ENCODE measurements at places on chromosomes 6 and 20.

GRCh38 chr20:17895641-17896171 is 72.9 kb downstream of the SNX5 start:
- DNase-seq: no peak

DNA sequence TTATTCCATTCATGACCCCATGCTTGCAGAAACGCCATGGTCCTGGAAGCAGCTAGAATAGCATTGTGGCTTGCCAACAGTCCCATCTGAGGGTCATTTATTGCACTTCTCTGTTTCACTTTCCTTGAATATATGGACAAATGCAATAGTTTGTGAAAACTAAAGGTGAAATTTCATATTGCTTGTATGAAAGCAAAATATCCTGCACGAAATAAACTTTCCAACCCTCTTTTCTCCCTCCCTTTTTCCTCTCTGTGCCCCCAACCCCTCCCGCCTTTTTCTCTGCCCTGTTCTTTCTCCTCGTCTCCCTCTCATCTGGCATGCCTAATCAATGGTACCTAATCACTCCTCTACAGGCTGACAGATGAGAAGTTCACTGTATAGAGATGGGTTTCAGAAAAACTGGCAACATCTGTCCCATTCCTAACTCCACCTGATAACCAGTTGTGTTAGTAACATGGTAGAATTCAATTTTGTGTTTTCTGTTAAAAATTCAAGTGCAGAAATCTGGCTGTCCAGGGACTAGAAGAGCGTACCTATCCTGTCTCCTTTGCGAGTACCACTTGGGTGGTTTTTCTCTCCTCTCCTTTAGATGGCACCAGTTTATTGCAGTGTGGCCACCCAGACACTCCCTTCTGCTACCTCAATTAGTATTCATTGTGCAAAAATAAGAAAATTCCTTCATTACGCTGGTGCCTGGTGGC is 198.6 kb downstream of the FOXA2 start:
- DNase-seq: peak; percentile 41

GRCh38 chr6:30515944-30516753 is 26.8 kb downstream of the HLA-E start:
- peak; percentile 91 for DNase-seq

DNA sequence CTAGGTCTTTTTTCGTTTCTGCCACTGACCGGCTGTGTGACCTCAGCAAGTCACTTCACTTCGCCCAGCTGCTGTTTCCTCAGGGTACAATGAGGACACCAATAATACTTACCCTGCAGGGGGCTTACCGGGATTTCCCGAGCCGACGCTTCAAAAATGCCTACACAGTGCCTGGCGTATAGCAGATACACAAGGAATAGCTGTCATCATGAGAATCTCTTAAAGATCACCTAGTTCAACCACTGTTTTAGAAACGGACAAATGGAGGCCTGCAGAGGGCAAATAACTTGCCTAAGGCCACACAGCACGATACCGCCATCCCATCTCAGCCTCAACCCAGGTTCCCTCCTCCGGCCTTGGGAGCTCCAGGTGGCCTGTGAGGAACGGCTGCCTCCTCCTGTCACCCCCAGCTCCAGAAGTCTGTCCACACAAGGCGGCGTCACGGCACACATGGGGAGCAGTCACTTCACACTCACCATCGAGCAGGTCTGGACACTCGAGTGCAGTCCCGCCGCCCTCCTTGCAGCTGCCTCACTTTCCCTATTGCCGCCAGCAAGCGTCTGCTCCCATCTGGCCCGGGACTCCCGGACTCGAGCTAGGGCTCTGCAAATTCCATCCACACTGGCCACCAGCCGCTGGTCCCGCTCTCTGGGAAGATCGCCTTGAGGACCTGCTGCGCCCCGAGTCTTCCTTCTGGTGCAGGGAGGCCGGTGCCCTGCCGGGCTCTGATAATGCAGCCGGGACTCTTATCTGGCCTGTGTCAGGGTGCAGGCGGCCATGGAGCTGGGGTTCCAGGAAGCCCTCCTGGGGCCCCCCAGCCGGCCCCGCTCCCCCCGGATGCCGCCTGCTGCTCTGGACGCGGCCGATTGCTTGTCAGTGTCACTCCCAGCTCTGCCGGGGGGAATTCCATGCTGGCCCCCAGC is at the start of gene RIPOR3:
Gene RIPOR3 (minus strand): TSS at position 893 of the 923 bp plus-strand sequence. CDS start 414 bp downstream, at position 479.
- DNase-seq: no peak

DNA sequence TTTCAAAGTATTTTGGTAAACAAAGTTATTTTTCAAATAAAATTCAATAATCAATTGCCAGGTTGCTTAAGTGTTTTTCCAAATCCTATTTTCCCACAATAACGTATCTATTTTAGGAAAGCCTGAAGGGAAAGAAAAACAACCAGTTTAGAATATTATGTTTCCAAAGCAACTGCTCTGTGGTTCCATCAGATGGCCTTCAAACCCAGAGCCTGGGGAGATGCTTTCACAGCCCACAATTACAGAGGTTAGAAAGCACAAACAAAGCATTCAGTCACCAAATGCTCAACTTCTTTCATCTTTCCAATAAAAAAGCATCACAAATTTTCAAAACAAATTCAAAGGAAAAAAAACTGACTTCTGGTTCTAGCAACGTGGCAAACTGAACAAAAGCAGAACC is 66.0 kb downstream of the ELOVL5 start:
- no peak for DNase-seq

DNA sequence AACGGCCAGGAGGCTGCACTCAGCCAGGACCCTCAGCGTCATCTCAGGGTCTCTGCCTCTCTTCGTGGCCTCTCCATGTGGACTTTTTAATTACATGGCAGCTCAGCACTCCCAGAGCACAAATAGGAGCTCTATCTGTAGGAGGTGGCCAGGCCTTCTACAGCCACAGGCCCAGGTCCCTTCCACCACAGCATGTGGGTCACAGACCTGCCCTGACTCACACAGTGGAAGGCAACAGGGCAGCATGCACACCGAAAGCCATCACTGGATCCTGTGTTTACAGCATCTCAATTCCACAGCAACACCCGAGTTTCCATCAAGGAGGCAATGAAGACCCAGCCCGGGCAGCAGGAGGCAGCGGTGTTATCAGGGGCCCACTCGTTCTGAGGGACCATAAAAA is 65.8 kb upstream of the CD93 start:
- DNase-seq: no peak

DNA sequence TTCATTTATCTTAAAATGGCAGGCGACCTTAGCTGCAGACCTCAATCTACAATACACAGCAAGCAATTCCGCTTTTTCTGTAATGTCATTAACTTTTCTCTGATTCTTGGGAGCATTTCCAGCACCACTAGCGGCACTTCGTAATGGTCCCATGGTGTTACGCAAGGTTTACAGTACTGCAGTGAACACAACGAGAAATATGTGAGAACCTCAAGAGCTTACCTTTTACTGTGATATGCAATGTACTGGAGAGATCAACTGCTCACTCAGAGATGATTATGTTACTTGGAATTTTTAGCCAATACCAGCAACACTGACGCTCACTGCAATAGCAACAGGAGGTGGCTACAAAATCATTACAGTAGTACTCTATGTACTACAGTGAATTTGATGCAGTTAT is 2.8 kb upstream of the CEP43 start:
- DNase-seq: no peak

DNA sequence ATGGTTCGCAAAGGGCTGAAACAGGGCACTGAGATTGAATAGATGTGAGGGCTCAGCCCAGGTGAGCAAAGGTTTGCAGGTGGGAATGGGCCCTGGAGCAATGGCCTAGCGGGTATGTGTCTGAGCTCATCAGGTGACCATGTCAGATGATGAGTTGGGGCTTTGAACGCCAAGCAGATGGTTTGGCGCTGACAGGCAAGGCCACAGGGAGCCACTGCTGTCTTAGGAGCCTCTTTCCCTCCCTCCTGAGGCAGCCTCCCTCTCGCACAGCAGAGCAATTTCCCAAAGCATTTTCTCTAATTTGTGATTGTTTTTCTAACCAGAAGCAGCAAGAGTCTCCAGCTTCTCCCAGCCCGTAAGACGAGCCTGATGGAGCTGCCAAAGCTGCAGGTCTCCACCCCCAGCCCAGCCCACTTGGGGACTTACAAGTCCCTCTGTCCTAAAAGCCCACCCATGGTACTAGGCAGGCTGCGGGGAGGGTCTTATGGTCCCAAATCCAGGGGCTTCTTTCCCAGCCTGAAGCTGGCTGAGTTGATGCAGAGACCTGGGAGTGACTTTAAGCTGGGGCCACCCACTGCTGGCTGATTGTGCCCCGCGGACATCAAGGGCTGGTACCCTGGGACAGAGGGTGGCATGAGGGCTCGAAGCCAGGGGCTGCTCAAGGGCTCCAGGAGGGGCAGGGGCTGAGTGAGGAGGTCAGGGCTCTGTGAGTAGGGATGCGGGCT is 11.6 kb downstream of the CDH22 start:
- DNase-seq: no peak

DNA sequence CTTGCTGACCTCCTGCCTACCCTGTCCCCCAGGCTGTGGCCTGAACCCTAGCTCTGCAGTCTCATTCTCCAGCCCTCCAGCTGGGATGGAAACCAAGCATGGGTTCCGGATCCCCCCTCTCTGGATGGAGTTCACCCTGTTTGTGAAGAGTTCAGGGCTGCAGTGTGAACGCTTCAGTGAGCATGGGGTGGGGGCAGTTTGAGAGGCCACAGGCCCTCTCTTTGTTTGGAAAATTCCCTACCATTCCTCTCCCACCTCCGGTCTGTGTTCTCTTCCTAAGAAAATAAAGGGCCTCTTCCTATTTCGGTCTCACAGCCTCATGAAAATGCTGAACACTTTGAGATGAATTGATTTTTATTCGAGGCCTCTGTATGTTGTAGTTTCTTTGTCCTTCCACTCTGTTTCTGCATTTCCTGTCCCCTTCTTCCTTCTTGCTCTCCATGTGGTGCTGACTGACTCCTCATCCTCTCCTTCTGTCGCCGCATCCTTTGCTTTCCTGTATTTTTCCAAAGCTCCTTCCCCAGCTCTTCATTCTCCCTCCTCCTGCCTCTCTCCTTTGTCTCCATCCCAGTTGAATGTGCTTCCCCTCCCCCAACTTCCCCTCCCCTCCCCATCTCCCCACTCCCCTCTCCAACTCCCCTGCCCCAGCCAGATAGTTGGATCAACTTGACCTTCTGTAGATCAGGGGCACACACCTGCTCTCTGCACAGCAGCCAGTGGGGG is 2.4 kb upstream of the KCNK5 start:
- DNase-seq: no peak
